ENCODE measurements at places on chromosomes 13 and 19.

DNA sequence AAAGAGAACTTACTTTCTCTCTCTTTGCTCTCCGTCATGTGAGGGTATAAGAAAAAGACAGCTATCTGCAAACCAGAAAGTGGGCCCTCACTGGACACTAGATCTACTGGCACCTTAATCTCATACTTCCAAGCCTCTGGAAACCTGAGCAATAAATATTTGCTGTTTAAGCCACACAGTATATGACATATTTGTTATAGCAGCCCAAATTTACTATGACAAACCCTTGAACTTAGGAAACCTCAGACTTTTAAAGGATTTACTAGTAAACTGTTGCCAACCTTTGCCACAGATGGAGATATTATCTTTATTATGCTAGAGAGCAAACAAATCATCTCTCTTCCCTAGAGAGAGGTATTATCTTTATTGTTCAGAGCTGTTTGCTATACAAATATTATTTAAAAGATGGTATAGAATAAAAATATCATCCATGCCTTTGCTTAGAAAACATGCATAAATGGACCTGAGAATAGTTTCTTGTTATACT, 1446.1 kb downstream of the SLITRK1 start:
- DNase-seq, result no peak

DNA sequence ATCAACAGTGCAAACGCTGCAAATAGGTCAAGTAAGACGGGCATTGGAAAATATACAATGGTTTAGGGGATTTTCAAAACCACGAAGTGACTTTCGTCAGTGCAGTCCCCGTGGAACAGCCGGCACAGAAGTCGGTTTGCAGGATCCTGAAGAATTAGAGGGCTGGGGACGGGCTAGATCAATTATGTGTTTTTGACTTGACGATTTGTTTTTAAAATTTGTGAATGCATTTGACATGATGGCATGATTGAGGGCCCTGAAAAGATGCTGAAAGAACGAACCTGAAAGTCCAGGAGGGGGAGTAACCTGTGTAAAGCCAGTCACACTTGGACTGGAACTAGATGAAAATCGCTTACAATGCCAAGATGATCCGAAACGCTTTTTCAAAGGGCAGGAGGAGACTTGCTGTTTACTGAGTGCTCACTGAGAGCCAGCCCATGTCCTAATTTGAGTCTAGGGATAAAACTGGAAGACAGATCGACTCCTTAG, 8.9 kb upstream of the DGKH start:
- no peak for DNase-seq

- DNase-seq, result no peak
Measured at GRCh38 chr19:3365093-3365835, 1.1 kb upstream of the NFIC start.

DNA sequence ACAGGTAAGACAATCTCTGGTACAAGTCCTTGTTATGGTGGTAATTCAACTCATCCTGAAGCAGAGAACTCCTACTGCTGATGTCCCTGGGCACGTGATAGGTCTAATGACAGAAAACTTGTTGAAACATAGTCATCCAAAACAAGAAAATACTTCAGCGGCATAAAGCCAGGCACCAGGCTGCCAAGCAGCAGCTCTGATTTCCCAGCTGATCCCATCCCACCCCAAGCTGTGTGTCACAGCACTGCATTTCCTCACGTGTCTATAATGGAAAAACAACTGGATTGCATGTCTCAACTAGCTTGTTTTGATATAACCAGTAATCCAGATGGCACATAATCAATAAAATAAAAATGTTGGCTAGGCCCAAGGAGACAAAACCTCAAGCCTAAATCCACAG, 64.8 kb downstream of the MIPEP start:
- no peak for DNase-seq

DNA sequence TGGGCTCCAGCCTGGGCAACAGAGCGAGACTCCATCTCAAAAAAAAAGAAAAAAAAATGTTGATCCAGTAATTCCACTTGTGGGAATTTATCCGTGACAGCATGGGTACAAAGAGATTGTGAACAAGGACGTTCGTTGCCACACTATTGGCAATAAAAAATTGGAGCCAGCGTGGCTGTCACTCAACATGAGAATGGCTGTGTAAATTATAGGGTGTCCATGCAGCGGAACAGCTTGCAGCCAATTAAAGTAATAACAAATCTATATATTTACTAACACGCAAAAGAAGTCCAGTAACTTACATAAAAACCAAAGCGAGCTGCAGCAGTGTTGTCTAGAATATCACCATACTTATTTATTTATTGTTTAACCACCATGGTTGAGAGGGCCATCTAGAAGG, 19.3 kb downstream of the DPF1 start:
- no peak for DNase-seq

GRCh38 chr19:8074501-8074900, 21.9 kb downstream of the CCL25 start:
- DNase-seq, result no peak

DNA sequence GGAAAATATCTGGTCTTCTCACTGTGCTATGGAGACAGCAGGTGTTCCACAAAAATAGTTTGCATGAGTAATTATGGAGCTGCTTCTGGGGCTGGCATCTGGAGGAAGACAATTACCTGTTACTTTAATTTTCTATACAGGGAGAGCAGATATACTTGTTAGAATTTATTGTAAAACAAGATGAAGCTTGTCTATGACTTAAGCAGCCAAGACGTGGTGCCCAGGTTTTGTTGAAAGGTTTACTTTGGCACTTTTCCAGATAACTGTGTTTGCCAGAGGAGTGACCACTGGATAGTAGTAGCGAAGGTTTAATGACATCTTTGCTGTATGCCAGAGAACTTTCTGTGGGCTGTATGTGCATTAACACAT, 134.5 kb upstream of the KL start:
- no peak for DNase-seq

GRCh38 chr19:9700229-9700981, 25.5 kb upstream of the ZNF562 start:
- DNase-seq, result no peak

- no peak for DNase-seq
Measured at GRCh38 chr19:6041071-6041470, 63.1 kb upstream of the RANBP3 start.

DNA sequence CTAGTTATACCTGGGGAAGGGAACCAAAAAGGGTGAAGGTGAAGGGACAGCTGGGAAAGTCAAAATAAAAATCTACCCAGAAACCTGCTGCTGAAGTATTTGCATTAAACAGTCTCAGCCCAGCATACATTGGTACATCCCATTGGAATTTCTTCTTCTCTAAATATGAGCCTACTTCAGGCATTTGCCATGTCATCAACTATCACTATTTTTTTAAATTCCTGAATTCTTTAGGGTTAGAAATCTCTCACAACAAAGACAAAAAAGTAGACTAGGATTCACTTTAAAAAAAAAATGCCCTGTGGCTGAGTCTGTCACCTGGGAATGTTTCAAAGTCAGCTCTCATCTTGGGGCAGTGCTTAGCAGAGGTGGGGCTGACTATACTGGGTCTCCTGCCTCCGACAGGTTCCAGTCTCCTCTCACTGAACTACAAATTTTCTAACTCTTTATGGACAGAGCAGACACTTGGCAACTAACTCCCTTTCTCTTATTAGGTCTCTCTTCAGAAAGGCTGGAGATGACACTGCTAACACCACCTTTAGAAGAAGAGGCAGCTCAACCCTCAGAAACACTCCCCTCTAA, 141.2 kb downstream of the LHFPL6 start:
- DNase-seq, result no peak

DNA sequence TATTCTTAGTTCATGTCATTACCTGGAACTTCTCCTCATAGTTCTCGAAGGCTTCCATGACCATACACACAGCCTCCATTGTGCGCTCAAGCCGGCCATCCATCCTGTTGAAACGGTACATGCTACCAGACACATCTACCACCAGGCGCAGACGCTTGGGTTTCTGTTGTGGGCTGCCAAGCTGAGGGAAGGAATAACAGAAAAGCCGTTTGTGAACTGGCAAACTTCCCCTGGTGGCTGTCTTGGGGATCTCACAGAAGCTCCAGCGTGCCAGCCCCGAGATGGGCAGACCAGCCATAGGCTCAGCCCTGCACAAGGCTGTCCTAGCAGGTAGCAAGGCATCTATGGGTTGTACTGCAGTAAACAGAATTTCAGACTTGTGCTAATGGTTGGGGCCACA, 130.1 kb downstream of the RGCC start:
- no peak for DNase-seq

GRCh38 chr13:66033924-66034323, 1196.2 kb downstream of the PCDH9 start:
- no peak for DNase-seq

DNA sequence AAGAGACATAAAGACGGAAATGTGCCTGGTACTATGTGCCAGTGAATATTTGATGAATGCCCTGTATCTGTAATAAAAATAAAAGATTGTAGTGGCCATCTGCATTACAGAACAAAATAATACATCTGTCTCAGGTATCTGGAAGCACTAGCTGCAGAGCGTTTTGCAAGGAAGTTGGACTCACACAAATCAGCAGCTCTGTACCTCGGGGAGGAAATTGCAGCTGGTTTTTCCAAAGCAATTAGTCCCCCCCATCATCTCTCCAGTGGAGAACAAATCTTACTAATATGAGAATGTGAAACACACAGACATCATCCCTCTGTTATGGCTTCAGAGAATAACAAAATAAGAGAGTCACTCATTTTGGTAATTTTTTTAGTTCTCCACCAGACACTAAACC, 245.3 kb downstream of the ITGBL1 start:
- DNase-seq, result no peak

DNA sequence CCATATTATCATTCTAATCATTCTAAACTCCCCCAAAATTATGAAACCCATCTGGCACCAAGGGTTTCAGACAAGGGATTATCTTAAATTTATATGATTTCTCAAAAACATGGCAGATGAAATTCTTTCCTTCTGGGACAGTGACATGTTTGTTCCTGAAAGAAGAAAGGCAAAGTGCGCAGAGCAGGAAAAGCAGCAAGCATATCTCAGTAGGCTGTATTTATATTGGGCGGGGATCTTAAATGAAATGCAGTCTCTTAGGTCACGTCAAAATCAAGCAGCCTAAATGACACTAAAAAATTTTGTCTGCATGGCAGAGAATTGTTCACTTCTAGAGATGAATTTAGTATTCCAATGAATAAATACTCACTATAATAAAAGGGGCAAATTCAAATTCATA, 49.3 kb downstream of the RCBTB2 start:
- no peak for DNase-seq

- DNase-seq, result no peak
Measured at GRCh38 chr13:102954350-102954749, 108.5 kb downstream of the ERCC5 start.

- no peak for DNase-seq
Measured at GRCh38 chr13:25085125-25085742, 10.7 kb upstream of the PABPC3 start.

- no peak for DNase-seq
Measured at GRCh38 chr13:29538652-29539040, 56.8 kb downstream of the SLC7A1 start.

DNA sequence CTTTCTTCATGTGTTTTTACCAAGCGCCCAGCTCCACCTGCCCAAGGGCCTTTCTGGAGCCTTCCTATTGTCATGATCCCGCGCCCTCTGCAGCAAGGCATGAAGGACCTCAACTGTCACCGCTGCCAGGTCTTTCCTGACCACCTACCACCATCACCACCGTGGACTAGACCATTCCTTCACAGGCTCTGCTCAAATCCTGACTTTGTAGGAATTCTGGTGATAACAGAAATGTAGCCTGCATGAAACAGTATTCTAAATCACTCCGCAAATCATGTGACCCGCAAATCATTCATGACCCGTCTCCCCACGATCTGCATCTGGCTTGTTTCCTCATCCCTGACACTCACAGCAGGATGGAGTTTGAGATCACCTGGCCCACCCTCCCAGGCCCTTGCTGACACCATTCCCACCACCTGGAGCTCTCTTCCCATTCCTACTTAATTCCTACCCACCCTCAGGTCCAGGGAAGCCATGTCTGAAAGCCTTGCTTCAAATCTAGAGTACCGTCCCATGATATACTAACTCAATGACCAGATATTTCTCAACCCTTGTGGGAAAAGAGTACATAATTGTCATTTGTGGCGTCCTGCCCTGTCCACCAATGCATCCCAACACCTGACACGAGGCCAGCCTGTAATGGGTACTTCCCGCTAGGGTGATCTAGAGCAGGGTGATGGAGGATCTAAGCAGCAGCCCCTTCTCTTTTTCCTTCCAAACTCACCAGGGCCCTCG, 1.3 kb downstream of the UBE2S start:
- DNase-seq, result no peak

GRCh38 chr13:99734013-99734693, 232.9 kb downstream of the TM9SF2 start:
- no peak for DNase-seq

- DNase-seq, result no peak
Measured at GRCh38 chr19:8367327-8368001, 3.5 kb downstream of the ANGPTL4 start.

DNA sequence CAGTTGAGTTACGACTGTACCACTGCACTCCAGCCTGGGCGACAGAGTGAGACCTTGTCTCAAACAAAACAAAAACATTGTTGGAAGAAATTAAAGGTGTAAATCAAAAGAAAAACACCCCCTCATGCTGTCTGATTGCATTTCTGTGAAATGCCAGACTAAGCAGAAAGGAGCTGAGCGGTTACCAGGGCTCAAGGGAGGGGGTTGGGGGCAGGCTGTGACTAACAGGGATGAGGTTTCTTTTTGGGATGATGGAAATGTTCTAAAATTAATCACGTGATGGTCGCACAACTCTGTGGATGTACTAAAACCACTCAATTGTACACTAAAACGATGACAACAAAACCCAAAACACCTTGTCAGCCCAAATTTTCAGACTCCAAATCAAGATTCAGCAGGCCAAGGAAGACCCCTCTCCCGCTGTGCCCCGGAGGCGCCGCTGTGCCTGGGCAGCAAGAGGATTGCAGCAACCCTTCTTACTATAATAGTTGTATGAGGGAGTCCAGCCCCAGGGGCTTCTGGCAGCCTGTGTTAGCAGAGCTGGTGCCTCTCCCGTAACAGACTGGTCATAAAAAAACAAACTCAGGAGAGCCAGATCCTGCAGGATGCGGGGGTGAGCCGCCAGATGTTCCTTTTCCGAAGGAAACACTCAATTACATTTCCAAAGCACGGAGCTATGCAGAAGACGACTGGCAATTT, 20.9 kb downstream of the CAPS start:
- no peak for DNase-seq

DNA sequence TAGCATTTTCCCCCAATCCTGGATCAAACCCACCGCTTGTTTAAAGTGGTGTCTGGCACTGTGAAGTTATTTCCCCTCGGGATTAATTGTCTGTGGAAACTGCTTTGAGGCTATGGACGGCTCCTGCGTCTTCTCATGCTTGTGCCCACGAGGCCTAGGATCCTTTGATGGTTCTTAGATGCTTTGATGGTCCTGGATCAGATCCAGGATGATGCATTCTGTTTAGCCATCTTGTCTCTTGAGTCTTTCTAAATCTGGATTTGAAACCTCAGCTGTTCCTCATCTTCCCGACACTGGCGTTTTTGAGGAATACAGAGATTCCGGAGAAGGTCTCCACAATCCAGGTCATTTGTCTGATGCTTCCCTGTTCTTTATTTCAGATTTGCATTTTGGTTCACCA, 36.1 kb upstream of the USP29 start:
- no peak for DNase-seq
